Left lung (tissue), 14 donors: ENCODE measurements at places on chromosomes 6 and 20. TPM values are rescaled to one million over a fixed set of nuclear protein-coding genes. Genes with fewer than 3 reads are reported as not detected.
A peak's percentile ranks its signal among the peaks of the same experiment; 100 is the strongest.

MEP1A gene
- polyA plus RNA-seq = not detected

DNA sequence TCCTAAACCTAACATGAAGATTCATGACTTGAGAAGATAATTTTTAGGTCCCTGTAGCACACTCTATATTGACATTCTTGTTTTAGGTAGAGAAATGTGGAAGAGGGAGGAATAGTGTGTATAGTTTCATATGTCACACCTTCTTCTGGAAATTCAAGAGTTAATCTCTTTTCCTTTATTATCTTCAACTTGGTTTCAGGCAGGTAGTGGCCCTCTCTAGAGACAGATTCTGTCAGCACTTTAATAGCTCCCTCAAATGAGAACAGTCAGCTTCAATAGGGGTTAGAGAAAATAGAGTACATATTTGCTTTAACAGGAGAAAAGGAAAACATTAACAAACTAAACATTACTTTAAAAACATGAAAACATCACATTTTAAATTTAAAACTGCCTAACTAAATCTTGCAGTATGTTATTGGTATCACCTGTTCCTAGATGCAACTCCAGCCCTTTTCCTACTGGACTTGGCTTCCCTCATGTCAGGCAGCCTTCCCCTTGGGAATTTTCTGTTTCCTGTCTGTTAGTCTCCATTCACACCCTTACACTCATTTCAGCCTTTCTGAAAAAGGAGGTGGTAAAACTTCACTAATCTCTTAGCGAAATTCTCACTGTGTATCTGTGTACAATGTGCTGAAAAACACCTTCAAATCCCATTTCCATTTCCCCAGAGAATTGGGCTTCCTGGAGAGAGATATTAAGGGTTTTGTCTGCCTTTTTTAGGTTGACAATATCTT lies 192.3 kb upstream of the RNF217 start:
- DNase-seq = no peak

OR2J3 gene
- not detected for polyA plus RNA-seq

GRCh38 chr6:134480593-134480992 lies 162.7 kb upstream of the SGK1 start:
- no peak for DNase-seq

GRCh38 chr6:4067673-4068072 lies 11.3 kb downstream of the FAM217A start:
- DNase-seq = no peak

DNA sequence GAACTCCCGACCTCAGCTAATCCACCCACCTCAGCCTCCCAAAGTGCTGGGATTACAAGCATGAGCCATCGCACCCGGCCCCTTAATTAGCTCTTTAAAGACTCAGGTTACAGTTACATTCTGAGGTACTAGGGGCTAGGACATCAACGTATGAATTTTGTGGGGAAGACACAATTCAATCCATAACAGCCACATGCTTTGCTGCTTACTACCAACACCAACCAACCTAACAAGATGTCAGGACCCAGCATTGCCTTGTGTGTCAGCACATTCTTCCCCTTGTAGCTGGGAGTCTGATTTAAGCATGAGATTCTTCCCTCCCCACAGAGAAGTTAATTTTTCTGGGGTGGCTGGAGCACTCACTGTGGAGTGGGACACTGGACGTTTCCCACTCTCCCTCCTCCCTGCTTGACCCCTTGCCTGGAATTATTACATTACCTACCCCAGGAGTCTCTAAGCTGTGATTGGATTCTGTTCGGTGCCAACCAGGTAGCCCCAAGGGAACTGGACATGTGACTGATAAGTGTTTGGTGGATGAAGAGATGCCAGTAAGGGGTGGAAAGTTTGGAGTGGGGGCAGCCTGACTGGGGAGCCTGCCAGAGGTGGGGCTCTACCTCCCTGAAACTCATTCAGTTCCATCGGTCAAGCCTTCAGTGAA lies 5.6 kb upstream of the PXMP4 start:
- no peak for DNase-seq

GRCh38 chr6:31952890-31953289 lies 5.9 kb downstream of the NELFE start:
- no peak for DNase-seq

- no peak for DNase-seq
Measured at GRCh38 chr6:47075168-47075567, 33.0 kb upstream of the ADGRF1 start.

DNA sequence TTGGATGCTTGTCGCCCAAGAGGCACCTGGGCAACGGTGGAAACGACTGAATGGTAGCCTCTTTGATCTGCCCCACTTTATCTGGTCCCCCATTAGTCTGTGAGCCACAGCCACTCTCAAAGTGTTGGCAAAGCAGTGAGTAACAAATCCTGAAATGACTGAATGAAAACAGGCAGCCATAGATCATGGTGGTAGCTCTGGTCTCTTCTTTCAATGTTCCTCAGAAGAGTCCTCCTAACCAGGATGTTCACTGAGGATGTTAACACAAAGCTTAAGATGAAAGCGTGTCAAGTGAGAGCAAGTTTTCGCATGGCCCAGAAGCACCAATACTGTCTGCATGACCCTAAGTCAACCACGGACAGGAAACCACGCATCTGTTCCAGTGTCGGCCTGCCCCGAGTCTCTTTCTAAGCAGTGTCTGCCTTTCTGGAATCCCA lies 107.3 kb downstream of the IRF4 start:
- DNase-seq = no peak

- DNase-seq = no peak
Measured at GRCh38 chr6:149925253-149925973, 2.5 kb upstream of the RAET1G start.

FAM209B gene
- polyA plus RNA-seq = not detected

MUCL3 gene
- polyA plus RNA-seq = 0.10 TPM

GRCh38 chr6:35969646-35970045 lies 48.7 kb upstream of the SRPK1 start:
- DNase-seq = no peak

- DNase-seq = no peak
Measured at GRCh38 chr6:96075826-96076225, 60.1 kb downstream of the FUT9 start.

DNA sequence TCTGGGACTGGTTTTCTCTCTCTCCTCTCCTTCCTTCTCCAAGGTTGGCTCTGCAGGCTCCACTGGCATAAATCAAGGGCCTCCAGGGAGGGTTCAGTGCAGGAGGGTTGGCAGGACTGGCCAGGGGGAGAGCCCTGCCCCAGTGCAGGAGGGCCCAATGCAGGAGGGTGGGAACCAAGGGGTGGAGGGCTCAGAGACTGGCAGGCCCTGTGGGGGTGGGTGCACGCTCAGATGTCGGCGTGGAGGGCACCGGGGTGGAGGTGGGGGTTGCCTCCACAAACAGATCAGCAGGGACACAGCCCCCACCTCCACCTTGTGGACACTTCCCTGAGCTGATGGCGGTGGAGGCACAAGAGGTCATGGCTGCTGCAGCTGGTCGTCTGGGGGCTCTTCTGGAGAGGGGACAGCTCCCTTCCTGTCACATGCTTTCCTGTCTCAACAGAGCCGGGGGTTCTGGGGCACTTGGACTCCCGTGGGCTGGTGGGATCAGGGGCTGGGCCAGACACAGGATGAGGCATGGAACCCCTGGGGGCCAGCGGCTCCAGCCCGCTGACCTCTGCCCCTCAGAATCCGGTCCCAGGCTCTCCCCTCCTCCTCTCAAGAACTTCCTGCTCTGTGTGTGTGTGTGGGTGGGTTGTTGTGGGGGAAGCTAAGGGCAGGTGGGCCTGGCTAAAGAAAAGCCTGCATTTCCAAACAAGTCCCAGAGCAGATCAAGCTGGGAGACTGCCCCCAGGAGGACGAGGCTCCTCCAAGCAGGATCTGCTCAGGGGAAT lies 2.7 kb upstream of the ABHD16B start:
- DNase-seq = peak; percentile 74

GRCh38 chr6:122704066-122704465 lies 75.5 kb upstream of the FABP7 start:
- no peak for DNase-seq

DEFB128 gene
- polyA plus RNA-seq = not detected

GRCh38 chr6:31175971-31176370 lies 5.5 kb upstream of the POU5F1 start:
- no peak for DNase-seq

OARD1 gene
- 47.4 TPM for polyA plus RNA-seq

- DNase-seq = no peak
Measured at GRCh38 chr6:35216412-35216732, 2.6 kb downstream of the SCUBE3 start.

KIF25 gene
- 14.6 TPM for polyA plus RNA-seq

TSBP1 gene
- polyA plus RNA-seq = 0.45 TPM

DNA sequence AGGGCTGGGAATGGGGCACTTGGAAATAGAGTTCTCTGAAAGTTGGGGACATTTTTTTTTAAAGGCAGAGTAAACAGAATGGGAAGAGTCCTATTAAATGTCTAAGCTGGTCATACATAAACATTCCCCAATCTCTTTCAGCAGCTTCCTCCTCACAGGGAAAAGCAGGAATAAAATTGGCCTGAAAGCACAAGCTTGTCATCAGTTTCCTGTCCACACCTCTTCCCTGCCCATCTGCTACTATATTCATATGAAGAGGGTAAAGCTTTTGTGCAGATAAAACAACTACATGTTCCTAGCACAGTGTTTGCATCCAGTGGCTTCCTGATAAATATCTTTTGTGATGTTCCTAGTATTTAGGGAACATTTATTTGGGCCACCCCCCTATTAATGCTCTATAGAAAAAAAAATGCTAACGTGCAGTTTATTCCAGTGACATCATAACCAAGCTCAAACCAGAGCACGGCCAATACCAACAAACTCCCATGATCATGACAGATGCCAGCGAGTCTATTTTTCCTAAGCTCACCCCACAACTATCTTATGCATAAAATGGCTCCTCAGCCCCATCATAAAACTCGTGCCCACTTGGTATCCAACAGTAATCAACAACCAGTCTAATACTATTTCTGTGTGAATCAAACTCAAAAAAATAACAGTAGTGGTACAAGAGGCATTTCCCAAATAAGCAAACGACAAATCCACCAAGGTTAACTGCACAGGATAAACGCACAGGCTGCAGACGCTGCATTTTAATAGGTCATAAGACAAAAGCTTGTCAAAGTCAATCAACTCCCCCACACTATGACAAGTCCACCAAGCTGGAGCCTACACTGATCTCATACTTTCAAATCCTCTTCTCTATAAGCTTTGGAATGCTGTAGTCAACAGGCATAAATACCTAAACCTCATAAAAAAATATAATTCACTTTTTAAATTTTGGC lies 95.3 kb downstream of the EPB41L2 start:
- no peak for DNase-seq

- DNase-seq = no peak
Measured at GRCh38 chr6:100753421-100753820, 127.7 kb downstream of the ASCC3 start.

MAPK13 gene
- polyA plus RNA-seq = 15.7 TPM

FAM209A gene
- 0.51 TPM for polyA plus RNA-seq

GRCh38 chr6:36715469-36715868 lies 17.8 kb downstream of the RAB44 start:
- no peak for DNase-seq

- no peak for DNase-seq
Measured at GRCh38 chr6:144055121-144055931, 40.0 kb downstream of the SF3B5 start.

KHDRBS2 gene
- 10.5 TPM for polyA plus RNA-seq

DNA sequence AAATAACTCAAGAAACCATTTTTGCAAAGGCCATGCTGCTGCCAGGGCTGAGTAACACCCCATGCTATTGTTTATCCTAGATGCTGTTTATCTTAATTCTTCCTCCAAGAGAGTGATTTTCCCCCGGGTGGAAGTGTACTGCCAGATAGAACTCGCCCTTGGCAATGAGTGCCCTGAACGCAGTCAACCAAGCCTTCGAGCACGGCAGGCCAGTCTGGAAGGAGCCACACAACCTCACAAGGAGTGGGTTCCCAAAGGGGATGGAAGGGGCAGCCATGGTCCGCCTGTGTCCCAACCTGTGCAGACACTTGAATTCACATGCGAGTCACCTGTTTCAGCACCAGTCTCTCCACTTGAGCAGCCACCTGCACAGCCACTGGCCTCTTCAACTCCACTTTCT lies 31.9 kb downstream of the PNPLA1 start:
- DNase-seq = no peak

GRCh38 chr20:39516964-39517363 lies 554.8 kb downstream of the DHX35 start:
- DNase-seq = no peak

DNA sequence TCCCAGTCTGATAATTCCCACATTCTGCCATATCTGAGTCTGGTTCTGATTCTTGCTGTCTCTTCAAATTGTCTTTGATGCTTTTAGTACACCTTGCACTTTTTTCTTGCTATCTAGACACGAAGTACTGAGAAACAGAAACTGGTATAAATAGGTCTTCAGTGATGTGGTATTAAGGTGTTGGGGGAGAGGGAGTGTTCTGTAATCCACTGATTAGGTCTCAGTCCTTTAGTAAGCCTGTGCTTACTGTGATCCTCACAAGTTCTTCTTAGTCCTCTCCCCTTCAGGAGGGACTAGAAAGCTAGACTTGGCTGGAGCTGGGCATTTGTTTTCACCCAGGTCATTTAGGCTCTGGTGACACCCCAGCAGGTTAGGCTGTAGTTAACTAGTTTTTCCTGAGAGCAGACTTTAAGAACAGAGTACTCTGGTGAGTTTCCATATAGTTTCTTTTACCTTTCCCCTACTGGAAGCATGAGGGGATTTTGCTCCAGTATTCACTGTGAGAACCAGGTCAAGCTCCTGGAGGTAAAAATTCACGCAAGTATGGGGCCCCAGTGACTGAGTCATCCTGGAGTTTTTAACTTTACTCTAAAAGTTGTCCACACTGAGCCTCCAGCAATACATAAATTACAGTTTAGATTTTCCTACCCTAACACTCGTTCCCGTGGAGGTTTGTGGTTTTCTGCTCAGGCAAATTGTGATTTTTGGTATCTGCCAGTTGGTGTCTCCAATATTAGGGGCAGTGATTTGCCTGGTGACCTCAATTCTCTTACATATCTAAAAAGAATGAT lies 154.6 kb downstream of the CDKAL1 start:
- DNase-seq = no peak

GRCh38 chr20:52682237-52682636 lies 289.9 kb upstream of the TSHZ2 start:
- no peak for DNase-seq

DNA sequence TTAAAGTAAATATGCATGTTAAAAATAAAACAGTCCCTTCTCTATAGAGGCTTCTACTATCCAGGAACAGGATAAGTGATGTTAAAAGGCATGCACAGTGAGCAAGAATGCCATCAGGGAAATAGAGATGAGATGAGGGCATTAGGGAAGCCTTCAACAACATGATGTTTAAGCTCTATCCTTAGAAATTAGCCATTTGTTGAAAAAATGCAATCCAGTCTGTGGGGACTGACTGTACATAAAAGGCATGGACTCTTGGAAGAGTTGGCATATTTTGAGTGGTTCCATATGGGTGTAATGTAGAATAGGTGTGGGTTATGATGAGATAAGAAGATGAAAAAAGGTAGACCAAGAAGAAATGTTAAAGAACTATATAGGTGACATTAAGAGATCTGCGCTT lies 5.8 kb downstream of the KIAA0319 start:
- DNase-seq = no peak

PRSS16 gene
- polyA plus RNA-seq = 5.5 TPM

DNA sequence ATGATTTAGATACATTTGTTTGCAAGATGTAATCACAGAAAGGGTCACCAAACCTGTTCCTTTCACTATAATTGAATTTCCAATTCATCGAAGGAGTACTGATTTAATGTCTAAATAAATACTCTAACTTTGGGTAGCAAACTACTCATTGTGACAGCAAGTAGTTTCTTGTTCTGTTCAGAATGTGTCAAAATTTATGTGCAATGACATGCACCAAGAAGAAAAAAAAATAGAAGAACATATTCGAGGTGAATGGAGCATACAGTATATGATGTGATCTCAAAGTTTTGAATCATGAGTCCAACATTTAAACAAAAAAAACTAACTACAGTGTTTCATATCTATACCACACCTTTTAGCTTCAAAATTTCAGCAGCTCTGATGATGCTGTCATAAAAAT lies 583.6 kb upstream of the MMS22L start:
- DNase-seq = no peak

RALGAPA2 gene
- polyA plus RNA-seq = 40.9 TPM
